ENCODE measurements at places on chromosomes 6 and 20.

DNA sequence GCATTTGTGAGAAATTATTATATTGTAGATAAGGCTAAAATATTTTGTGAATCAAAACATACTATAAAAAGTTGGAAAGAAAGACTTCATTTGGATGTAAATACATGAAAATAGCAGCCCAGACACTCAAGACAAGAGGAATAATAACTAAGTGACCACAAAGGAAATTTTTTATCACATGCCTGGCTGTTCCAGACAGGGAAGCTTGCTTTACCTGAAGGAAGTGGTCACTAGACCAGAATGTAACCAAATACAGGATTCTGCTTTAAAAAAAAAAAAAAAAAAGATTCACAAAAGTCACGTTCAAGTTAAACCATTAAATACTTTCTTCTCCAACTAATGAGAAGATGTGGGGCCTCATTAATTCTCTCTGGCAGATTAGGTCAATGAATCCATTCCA lies 9.3 kb upstream of the HLA-DQB2 start:
- DNase-seq = no peak
- H3K27ac ChIP-seq = no peak overlapping the region
- peaks cover 9% of the 10 kb centered on the region for H3K27me3 ChIP-seq
- no peaks in the 10 kb centered on the region for H3K4me1 ChIP-seq
- H3K36me3 ChIP-seq = no peaks in the 10 kb centered on the region

DNA sequence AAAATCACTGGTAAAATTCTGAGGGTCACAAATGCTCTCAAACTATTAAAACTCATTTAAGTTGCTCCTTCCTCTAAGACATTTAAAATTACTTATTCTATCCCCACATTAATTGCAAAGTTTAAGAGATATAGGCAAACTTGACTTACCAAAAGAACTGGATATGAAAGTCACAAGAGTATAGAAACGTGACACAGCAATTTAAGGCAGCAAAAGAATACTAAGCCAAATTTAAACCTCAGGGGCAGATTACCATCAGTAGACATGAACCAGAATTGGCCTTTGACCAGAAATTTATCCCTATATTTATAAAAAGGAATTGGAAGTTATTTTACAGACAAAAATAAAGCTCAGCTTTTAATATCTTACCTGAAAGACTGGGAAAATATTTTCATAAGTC lies 56.0 kb downstream of the MAP3K7 start:
- no peak overlapping the region for H3K4me3 ChIP-seq
- no peaks in the 10 kb centered on the region for H3K27me3 ChIP-seq
- no peaks in the 10 kb centered on the region for H3K4me1 ChIP-seq
- no peak overlapping the region for H3K27ac ChIP-seq

GRCh38 chr6:92181347-92181746 lies 1238.0 kb downstream of the EPHA7 start:
- H3K27ac ChIP-seq = no peak overlapping the region
- H3K4me1 ChIP-seq = no peaks in the 10 kb centered on the region
- H3K4me3 ChIP-seq = no peak overlapping the region
- H3K36me3 ChIP-seq = no peaks in the 10 kb centered on the region

GRCh38 chr6:52324189-52324588 lies 37.8 kb upstream of the PAQR8 start:
- DNase-seq = no peak
- no peaks in the 10 kb centered on the region for H3K27me3 ChIP-seq
- no peaks in the 10 kb centered on the region for H3K36me3 ChIP-seq
- H3K4me1 ChIP-seq = peaks cover 2% of the 10 kb centered on the region
- no peak overlapping the region for H3K4me3 ChIP-seq

GRCh38 chr6:82568290-82568993 lies 204.8 kb downstream of the TPBG start:
- no peak for DNase-seq
- H3K36me3 ChIP-seq = no peaks in the 10 kb centered on the region
- no peaks in the 10 kb centered on the region for H3K4me1 ChIP-seq
- peaks cover 2% of the 10 kb centered on the region for H3K27me3 ChIP-seq
- H3K4me3 ChIP-seq = no peak overlapping the region

- DNase-seq = no peak
- H3K27ac ChIP-seq = no peak overlapping the region
- H3K36me3 ChIP-seq = no peaks in the 10 kb centered on the region
- H3K4me3 ChIP-seq = no peak overlapping the region
- H3K4me1 ChIP-seq = no peaks in the 10 kb centered on the region
Observed at GRCh38 chr6:113732384-113732966, 124.7 kb upstream of the MARCKS start.

- H3K4me1 ChIP-seq = no peaks in the 10 kb centered on the region
- no peak overlapping the region for H3K4me3 ChIP-seq
- H3K27me3 ChIP-seq = no peaks in the 10 kb centered on the region
- no peak for DNase-seq
- H3K27ac ChIP-seq = no peak overlapping the region
Observed at GRCh38 chr20:39036011-39036410, 73.9 kb downstream of the DHX35 start.

- no peaks in the 10 kb centered on the region for H3K27me3 ChIP-seq
- no peak overlapping the region for H3K27ac ChIP-seq
- H3K4me1 ChIP-seq = no peaks in the 10 kb centered on the region
- no peaks in the 10 kb centered on the region for H3K36me3 ChIP-seq
- DNase-seq = no peak
Observed at GRCh38 chr6:131159578-131159977, 24.3 kb downstream of the AKAP7 start.
